NCI-H69 (cell line): ENCODE measurements at places on chromosomes 6 and 20.

- no peak for DNase-seq
Observed at GRCh38 chr6:154558984-154559383, 48.5 kb upstream of the CNKSR3 start.

DNA sequence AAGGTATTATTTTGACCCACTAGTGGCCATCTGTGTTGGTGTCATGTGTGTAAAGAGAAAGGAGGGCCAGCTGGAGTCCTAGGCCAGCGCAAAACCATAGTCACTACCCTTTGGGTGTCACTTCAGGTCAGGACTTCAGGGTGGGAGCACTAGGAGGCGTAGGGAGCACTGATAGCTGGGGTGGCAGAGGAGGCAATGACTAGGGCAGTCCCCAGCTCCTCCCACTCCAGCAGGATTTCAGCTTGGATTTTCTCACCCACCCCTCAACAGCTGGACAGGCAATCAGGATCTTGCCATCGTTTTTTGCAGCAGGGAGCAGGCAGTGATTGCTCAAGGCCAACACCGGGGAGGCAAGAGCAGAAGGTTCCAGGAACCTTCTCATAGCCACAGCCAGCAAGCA is 4.2 kb upstream of the HLA-DOA start:
- DNase-seq = peak; percentile 12

GRCh38 chr6:114762145-114762544 is 419.3 kb upstream of the HS3ST5 start:
- no peak for DNase-seq

GRCh38 chr6:11414176-11414963 is 123.2 kb upstream of the TMEM170B start:
- no peak for DNase-seq

DNA sequence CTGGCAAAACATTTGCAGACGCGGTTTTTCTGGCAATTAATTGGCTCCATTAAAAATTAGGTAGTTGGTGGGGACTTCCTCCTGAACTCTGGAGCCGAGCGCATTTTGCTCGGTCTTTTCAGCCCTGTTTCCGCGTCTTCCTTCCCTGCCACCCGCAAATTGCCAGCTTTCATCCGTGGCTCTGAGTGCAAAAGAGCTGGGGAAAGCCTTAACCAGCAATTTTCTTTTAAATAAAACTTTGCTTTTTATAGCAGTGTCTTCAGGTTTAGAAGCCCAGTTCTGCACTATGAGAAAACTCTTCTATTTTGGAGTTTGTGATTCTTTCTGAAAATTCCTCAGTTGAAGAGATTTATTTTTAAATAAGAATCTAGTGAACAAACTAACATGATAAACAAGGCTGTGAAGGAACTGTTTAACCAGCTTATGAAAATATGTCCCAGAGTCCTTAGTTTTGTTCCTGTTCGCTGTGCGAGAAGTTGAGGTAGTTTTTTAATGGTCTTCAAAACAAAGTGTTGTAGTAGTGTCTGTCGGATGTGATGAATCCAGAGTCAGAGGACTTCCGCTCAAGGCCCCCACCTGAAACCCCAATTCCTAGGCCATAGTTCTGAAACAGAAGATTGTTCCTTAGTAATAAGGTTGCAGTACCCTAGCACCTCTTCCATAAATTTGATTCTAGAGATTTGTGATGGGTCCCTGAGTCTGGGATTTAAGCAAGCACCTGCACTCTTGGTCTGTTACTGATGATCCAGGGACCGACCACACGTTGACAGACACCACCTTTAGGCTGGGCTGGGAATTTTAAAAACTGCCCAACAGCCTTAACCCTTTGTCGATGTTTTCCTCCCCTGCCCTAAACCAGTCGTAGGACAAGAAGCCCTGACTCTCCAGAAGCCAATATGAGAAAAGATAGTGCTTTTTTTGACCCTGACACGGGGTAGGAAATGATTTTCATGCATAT is 950 bp downstream of the KCTD20 start:
- peak; percentile 68 for DNase-seq

GRCh38 chr6:157537556-157537955 is 156.6 kb downstream of the ZDHHC14 start:
- DNase-seq = peak; percentile 18

- DNase-seq = no peak
Observed at GRCh38 chr6:146553377-146554135, 9.9 kb downstream of the RAB32 start.

GRCh38 chr6:32857156-32857891 is 3.3 kb downstream of the PSMB9 start:
- DNase-seq = no peak

DNA sequence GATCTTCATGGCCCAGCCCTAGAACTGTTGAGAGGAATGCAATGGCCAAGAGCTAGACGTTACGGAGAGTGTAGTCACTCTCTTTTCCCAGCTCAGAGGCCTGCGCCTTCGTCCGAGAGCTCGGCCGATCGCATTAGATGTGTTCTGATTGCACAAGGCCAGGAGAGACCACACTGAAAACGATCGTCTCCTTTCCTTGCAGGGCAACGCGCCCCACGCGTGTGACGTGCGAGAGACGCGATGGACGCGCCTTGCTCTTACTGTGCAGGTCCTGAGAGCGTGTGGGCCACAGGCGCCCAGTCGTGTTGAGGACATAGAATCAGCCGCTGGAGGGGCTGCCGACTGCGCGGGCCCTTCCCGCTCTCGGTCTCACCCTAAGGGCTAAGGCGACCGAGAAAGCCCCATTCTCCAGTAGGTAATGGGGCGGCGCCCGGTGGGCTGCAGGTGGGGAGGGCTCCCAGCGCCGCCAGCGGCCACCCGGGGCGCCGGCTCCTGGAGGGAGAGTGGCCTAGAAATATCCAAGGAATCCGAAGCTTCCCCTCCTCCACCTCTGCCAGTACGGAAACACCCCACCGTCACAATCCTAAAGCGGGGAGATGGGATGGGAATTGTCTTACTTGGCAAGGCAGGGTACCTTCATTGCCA is 26.9 kb downstream of the TFAP2B start:
- no peak for DNase-seq

DNA sequence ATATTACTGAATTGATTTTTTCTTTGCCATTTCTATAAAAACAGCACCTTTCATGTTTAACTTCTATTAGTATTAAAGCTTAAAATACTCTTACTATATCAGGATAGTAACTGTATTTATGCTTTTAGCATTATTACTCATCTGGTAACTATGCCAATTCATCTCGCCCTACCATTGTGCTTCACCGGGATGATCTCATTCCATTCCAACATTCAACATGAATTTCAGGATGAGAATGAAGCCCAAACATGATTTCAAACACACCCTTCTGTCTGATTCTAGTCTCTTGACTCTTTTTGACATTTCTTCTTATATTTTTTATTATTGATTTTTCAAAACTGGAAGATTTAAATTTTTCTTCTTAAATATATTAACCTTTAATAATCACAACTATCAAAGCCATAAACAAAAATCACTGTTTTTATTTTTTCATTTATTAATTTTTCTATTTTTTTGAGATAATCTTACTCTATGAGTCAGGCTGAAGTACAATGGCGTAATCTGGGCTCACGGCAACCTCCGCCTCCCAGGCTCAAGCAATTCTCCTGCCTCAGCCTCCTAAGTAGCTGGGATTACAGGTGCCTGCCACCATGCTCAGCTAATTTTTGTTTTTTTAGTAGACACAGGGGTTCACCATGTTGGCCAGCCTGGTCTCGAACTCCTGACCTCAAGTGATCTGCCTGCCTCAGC is 46.7 kb downstream of the GJA1 start:
- DNase-seq = no peak

DNA sequence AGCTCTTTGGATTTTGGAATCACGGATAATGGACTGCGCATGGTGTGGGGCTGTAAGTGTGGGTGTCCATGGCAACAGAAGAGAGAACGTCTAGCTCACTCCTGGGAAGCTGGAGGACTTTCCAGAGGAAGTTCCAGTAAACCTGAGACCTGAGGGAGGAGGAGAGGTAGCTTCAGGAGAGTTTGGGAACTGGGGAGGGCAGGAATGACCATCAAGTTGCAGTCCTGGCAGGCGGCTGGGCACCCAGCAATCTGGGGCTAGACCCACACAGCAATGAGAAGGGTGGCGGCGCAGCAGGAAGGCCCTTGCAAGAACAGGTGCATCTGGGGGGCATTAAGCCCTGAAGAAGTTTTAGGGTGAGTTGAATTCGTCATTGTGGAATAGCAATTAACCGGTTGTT is 95.9 kb downstream of the FOXC1 start:
- DNase-seq = no peak

DNA sequence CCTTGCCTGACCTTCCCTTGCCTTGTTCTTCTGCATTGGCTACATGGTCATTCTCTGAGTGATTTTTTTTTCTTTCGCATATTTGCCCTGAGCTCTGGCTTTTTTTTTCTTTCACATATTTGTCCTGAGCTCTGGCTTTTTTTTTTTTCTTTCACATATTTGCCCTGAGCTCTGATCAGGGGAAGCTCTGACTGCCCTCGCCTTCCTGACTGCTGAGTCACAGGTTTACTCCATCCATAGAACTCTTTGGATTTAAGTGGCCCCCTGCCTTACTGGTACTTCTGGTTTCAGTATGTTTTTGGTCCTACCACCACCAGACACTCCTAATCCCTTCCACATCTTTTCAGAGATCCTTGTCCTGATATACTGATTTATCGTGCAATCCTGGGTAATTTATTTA is 201.1 kb downstream of the OGFRL1 start:
- DNase-seq = no peak

- DNase-seq = no peak
Observed at GRCh38 chr20:59295531-59295930, 4.9 kb upstream of the EDN3 start.

DNA sequence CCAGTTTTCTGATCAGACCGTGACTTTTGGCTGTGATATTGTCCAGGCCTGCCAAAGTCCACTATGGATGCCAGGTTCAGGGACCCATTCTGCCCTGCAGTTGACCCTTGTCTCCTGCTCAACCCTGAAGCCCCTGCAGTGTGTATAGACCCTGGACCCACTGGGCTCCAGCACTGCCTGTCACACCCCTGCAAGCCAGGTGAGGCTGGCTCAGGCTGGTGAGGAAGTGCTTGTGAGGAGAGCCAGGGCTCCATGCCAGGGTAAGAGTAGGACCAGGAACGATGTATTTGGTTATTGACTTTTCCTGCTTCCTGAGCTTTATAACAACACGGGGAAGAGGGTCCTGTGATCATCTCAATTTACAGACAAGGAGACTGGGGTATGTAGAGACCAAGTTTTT is 19.1 kb upstream of the CD93 start:
- no peak for DNase-seq

DNA sequence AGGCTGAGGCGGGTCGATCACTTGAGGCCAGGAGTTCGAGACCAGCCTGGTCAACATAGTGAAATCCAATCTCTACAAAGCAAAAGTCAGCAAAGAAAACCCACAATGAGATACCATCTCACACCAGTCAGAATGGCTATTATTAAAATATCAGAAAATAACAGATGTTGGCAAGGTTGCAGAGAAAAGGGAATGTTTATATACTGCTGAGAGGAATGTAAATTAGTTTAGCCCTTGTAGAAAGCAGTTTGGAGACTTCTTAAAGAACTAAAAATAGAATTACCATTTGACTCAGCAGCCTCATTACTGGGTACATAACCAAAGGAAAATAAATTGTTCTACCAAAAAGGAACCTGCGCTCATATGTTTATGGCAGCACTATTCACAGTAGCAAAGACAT is 16.7 kb upstream of the GCM1 start:
- DNase-seq = no peak

DNA sequence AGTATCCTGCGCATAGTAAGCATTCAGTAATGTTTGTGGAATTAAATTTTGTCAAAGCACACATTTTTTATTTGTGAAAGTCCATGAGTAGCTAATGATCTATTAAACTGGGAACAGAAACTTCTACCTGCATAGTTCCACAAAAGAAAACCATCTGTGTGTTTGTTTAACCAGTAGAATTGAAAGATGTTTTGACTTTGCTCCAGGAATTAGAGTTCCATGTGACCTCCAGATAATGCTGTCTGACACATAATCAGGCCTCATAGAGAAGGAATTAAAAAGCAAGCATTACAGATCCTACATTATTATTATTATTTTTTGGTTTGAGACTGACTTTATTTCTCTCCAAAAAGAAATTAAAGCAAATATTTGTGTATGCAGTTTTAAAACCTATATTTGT is 126.5 kb downstream of the PACRG start:
- peak; percentile 87 for DNase-seq

GRCh38 chr20:34861386-34862084 is 11.1 kb downstream of the GGT7 start:
- peak; percentile 53 for DNase-seq

DNA sequence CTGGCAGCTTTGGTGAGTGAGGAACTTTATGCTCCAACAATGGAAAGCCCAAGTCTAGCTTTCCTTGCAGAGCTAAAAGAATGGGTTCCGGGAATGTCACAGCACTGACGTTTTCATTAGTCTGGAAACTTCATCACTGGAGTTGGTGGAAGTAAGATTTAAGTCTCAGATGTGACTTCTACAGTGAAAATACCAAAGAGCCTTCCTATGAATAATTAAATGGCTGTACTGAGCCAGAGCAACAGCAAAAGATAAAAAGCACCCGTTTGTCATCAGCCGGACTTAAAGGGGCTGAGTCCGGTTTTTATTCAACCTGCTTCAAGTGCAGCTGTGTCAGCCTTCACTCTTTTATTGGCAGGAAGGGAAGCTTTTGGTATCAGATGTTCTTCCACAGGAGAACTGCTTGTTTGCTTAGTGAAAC is 46.5 kb upstream of the SHLD1 start:
- DNase-seq = peak; percentile 38

DNA sequence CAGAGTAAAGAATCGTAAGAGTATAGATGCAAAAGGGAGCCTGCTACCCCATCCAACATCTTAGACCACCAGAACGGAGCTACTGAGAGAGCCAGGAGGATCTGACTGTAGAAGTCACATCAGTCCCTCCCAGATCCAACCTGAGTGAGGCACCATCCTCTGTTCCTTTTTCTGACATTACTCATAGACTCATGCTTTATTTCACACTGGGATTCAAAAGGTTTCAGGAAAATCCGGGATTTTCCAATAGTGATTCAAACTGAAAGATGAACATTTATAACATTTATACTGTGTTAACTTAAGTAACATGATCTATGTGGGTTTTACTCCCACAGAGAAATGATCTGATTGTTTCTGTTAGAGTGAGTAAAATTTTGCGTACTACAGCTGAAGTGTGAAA is 868.6 kb upstream of the GJE1 start:
- DNase-seq = no peak

DNA sequence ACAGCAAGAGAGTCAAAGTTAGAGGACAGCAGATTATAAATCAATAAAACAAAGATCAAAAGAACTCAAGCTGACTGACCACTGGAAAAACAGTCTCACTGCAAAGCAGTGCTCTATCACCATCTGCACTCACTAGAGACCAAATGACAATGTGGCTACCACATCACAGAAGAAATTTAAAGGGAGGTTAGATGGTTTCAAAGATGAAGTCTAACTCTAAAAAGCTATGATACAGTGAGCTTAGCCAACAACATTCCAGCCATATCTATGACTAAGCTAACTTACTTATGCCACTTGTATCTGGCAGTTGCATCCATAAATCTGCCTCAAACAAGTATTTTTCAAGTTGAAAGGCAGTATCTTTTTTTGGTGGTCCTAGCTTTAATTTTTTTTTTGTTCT is 68.6 kb downstream of the ARHGAP18 start:
- DNase-seq = no peak

GRCh38 chr6:158962371-158962770 is 37.6 kb downstream of the RSPH3 start:
- DNase-seq = no peak

GRCh38 chr6:26172608-26172968 is 85.4 kb downstream of the HFE start:
- peak; percentile 72 for DNase-seq

- no peak for DNase-seq
Observed at GRCh38 chr20:63226042-63226943, 9.4 kb upstream of the BIRC7 start.
